Stimulated activated CD4-positive, alpha-beta T cell treated with anti-CD3 and anti-CD28 coated beads, Interleukin-12 subunit alpha, Interleukin-12 subunit beta, amount 100 ng/mL, for 4 hours (primary cell): ENCODE measurements at places on chromosomes 5 and 9.

DNA sequence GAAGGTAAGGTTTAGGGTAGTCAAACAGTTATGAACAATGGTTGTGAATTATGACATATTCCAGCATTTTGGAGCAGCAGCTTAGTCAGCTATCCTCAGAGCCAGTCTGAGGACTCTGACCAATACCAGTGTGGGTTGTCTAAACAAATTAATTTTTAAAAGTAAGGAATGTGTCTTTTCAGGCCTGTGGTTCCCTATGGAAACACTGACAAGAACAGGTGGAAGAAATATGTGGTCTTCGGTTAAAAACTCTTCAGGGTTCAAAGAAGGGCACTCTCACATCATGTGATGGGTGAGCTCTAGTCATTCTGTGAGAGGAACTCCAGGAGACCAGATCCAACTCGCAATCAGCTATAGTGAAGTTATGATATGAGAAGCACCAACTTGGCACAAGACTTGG, 33.5 kb upstream of the ALDOB start:
- DNase-seq = no peak

DNA sequence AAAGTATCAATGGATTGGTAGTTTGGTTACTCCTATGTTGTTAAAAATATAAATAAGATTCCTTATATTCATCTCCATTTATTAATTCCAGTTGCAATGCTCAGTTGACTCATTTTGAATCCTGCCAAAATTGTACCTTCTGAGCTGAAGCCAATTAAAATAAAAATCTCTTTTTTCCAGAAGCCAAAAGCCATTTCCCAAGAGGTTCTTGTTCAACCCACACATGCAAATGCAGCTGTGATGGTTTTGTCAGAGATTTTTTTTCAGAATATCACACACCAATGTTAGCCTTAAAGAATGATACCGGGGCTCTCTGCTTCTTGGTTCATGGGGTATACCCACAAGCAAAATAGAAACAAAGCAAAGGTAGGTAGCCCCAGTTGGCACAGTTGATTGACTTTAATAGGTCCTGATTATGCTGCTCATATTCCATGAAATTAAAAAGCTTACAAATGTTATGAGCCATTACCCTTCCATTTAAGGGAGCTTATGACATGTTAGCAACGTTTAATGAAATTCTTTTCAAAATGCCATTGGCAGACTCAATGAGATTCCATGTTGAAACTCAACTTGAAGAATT, 208.0 kb downstream of the SGCD start:
- no peak for DNase-seq

DNA sequence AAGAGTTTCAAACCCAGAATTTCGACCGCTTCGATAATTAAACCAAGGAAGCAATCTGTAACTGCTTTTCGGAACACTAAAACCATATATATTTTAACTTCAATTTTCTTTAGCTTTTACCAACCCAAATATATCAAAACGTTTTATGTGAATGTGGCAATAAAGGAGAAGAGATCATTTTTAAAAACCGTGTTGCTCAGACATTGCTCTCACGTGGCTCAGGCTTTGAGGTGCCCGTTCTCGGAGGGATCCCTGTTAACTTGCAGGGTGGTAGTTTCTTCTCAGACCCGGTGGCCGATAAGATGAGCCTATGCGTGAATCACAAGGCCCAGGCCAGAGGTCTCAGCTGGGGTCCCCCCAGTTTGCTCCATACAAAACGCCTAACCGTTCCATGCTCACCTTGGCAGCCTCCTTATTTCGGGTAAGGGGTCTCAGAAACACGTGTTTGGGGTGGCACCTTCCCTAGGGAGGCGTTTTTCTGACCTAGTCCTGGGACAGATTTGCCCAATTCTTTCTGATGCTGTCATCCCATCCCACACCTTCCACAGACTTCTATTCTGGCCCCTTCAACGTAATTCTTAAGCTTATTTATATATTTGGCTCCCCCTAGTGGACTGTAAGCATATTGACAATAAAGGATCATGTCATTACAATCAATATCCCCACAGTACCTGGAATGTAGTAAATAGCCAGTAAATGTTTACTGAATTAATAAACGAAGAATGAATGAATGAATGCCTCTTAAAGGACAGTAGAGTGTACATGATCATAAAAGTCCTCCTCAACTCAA, 48.1 kb downstream of the THBS4 start:
- peak; percentile 12 for DNase-seq

GRCh38 chr5:83049370-83049885, 27.8 kb downstream of the TMEM167A start:
- DNase-seq = no peak

DNA sequence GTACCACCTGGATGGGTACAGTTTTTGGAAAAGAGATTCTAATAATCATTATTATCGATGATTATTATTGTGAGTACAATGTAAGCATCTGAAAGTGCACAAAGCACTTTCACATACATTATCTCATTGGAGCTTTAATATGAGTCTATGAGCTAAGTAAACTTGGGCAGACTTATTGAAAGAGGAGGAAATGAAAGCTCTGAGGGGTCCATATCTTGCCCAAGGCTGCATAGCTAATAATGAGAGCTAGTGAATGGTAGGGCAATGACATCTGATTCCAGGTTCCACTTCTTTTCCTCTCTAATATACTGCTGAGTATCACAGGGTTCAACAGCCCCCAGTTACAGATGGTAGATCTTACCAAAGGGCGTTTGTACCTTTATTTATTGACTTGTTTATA, 26.1 kb downstream of the TIMD4 start:
- no peak for DNase-seq

GRCh38 chr5:153584126-153584959, 93.9 kb downstream of the GRIA1 start:
- DNase-seq = no peak

GRCh38 chr9:113695440-113695851, 180.7 kb upstream of the ZNF618 start:
- DNase-seq = no peak

- peak; percentile 25 for DNase-seq
These were observed 20.4 kb upstream of the ZNF354B start for GRCh38 chr5:178839319-178839704.

GRCh38 chr9:136921307-136921706, 23.2 kb downstream of the FBXW5 start:
- DNase-seq = no peak

- DNase-seq = no peak
These were observed 132.5 kb upstream of the FER start for GRCh38 chr5:108615216-108615615.

DNA sequence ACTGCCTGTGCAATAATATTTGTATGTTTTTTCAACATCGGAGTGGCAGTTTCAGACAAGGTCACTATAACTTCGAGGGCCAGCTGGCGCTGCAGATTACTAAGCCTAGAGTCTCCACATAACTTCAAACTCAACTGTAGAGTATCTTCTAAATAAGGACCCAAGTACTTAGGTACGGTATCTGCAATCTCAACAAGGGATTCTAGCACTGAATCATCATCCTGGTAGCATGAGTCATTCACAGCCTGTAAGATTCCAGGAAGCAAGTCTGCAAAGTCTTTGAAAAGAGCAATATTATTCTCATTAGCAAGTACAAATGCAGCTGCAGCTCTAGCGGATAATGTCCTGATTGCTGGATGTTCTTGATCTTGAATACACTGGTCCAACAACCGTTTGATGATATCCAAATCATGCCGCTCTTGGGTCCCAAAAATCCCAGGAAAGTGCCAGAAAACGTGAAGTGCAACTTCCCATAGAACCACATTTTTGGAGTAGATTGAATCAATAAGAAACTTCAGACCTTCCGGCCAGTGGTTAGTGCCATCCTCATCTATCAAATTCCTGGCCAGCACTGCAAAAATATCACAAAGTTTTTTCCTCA, 654 bp downstream of the RANBP6 start:
- DNase-seq = no peak

DNA sequence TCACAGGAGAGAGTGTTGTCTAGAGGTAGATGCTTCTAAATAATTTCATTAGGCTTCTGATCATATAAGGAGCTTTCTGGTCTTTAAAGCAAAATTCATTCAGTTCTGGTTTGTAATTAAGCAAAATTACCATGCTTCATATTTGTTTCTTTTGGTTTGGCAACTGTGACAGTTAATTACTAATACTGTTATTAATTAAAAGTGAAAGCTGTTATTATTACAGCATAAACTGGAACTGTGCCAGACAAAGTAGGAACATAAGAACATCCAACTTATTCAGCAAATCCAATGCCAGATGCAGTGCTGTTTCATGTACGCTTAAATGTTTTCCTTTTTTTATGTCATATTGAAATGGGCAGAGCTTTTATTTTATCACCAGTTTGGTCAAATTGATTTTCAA, 70.4 kb upstream of the DAB2 start:
- no peak for DNase-seq

DNA sequence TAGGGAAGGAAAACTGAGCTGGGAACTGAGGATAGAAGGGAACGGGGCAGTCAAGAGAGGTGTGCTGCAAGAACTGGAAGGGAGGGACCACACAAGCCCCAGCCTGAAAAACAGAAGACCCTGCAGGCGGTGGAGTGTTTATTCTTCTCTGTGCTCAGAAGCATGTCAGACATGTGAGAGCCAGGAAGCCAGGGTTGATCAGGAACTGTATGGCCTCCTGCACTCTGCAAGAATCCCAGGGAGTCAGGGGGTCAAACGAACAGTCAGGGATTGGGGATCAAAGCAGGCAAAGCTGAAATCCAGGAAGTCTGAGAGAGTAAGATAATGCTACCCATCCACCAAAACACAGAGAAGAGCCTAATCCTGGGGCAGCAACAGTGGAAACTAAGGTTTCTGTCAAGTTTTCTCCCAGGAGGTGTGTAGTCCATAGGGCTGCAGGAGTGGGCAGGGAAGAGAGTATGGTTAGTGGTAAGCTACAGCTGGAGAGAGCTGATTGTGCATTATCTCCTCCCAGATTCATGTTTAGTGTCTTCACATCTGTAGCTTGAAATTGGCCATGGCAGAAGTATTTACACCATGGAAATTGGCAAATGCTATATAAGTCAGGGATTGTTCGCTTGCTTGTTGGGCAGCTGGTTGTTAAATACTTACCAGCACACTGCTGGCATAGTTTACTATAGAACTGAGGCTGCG, 115.4 kb upstream of the SLC44A1 start:
- no peak for DNase-seq

GRCh38 chr5:73759771-73760170, 133.8 kb downstream of the ARHGEF28 start:
- DNase-seq = no peak

DNA sequence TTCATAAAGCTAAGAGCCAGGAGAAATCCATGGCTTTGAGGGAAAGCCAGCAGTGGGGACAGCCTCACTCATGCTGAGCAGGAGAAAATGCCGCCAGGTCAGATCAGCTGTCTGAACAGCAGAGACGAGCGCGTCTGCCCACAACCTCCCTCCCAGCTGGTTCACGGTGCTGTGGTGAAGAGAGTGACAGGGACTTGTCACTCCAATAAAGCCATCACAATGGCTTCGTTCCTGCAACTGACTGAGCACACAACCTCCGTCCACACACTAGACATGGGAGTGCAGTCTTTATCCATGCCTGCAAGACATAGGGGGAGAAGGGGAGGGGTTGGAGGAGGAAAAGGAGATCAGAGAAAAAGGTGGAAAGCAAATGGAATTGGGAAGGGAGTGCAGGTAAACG, 206.9 kb downstream of the GABBR2 start:
- DNase-seq = no peak

DNA sequence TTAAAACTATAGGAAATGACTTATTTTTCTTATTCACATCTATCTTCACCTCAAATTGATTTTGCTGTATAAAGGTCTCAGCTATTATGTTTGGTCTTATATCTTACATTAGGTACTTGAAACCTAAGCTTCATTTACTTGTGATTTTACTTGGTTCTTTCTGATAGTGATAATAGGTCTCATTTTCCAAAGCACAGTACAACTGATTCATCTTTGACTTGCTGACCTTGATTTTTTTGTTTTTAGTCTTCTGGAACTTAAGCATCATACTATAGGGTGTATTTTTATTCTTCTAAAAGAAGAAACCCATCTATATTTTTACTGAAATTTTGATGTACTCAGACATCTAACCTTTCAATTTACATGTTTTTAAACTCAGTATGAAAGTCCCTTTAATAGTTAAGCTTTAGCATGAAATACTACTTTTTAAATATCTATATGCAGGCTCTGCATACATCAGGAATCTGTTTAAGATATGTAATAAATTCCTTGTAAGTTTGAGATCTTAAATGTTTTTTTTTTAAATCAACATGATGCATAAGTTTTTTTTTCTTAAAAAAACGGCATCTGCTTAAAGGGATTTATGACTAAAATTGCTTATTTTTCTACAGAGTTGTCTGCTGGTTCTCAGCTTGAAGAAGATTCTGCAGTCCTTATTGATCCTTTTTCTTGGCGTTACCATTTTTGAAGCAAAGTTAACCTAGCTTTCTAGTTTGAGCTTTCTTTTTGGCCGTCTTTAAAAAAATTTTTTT, 13.3 kb downstream of the MATR3 start:
- no peak for DNase-seq

DNA sequence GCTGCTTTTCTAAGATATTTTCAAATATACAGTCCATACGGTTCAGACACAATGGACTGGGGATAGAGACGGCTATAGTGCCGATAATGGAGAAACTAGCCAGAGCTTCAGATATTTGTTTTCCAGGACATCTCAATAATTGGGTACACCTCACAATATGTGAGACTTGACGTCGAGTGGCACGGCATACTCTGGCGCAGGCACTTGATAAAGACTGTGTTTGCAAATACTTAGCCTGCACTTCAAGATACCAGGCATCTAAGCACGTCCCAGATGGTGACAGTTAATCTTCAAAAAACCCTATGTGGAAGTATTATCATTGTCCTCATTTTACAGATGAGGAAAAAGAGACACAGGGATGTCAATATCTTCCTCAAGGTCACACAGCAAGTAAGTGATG, 48.5 kb downstream of the SEMA5A start:
- no peak for DNase-seq

DNA sequence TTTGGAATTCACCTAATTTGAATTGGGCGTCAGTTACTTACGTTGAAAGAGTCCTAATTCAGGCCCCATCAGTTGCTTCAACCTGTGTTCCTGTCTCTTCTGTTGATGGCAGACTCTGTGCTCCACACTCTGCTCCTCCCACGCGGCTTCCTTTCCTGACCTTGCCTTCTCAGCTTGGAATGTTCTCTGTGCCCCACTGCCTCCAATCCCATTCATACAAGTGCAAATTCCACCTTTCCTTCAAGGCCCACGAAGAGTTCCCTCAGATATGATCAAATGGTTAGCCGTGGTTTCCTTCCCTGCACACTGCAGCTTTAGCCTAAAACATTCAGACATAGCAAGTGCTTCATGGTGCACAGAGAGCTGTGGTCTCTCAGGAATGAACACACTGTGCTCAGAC, 65.7 kb downstream of the SREK1 start:
- DNase-seq = no peak

DNA sequence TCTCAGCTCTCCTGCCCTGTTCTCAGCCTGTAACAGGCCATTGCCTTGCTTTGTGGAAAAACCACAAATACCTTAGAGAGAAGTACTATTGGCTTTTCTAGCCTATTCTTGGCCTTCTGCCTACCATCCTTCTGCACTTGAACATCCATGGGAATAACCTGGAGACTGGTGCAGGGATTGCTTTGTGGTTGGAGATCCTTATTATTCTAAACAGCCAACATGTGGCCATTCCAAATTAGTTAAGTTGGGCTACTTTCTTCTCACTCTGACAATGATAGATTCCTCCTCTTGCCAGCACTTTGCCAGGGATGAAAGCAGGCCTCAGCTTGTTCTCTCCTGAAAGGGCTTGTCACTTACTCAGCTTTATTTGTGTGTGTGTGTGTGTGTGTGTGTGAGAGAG, 240.4 kb downstream of the GLIS3 start:
- DNase-seq = no peak

- no peak for DNase-seq
These were observed 334.7 kb downstream of the ACTL7B start for GRCh38 chr9:108521063-108521590.
